NCI-H187 treated with DMSO at 0.1 percent for 48 hours (cell line): ENCODE measurements at places on chromosomes 16 and 17.

- DNase-seq, result no peak
Measured at GRCh38 chr16:15932939-15933338, 16.5 kb upstream of the ABCC1 start.

- no peak for DNase-seq
Measured at GRCh38 chr16:5175266-5175665, 77.7 kb upstream of the EEF2KMT start.

GRCh38 chr17:51166987-51167931 is 1.0 kb downstream of the NME2 start:
- DNase-seq, result no peak

DNA sequence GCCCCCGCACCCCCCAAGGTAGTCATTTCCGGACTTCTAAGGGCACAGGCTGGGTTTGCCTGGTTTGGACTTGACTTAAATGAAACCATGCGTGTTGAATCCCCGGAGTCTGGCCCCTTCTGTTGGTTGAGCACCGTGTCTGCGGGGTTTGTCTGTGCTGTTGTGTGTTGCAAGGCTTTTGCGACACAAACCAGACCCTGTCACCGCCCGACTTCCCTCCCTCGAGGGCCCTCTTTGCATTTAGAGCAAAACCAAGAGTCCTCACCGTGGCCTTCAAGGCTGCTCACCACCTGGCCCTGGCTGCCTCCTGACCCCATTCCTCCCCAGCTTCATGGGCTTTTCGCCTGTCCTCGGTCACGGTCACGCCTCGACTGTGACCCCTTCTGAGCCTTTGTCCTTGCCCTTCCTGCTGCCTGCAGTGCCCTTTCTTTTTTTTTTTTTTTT is 7.4 kb downstream of the CRISPLD2 start:
- no peak for DNase-seq

GRCh38 chr17:7794075-7794663 is 39.8 kb upstream of the KDM6B start:
- no peak for DNase-seq

DNA sequence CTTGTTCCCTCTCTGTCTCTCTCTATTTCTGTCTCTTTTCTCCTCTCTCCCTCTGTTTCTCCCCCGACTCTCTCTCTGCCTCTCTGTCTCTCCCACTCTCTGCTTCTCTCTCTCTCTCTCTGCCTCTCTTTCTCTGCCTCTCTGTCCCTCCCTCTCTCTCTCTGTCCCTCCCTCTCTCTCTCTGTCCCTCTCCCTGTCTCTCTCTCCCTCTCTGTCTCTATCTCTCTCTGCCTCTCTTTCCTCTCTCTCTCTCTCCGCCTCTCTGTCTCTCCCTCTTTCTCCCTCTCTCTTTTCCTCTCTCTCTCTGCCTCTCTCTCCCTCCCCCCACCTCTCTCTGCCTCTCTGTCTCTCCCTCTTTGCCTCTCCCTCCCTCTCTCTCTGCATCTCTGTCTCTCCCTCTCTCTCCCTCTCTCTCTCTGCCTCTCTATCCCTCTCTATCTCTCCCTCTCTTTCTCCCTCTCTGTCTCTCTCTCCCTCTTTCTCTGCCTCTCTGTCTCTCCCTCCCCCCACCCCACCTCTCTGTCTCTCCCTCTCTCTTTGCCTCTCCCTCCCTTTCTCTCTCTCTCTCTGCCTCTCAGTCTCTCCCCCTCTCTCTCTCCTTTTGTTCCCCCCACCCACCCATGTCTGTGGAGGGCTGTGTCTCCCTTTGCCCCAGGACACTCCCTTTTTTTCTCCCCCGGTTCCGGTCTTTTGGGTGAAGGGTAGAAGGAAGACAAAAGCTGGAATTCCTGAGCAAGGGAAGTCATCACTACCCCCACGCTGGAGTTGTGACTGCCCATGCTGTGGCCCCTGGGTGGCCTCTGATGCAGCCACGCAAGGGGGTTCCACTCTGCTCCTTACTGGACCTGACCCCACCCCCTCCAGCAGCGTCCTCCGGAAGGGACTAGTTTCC is 27.1 kb upstream of the MGAT5B start:
- DNase-seq, result no peak

- DNase-seq, result no peak
Measured at GRCh38 chr16:14486520-14487303, 143.3 kb downstream of the PARN start.

- no peak for DNase-seq
Measured at GRCh38 chr17:75652341-75652740, 14.6 kb downstream of the RECQL5 start.
